ENCODE measurements at places on chromosomes 7 and 10.

DNA sequence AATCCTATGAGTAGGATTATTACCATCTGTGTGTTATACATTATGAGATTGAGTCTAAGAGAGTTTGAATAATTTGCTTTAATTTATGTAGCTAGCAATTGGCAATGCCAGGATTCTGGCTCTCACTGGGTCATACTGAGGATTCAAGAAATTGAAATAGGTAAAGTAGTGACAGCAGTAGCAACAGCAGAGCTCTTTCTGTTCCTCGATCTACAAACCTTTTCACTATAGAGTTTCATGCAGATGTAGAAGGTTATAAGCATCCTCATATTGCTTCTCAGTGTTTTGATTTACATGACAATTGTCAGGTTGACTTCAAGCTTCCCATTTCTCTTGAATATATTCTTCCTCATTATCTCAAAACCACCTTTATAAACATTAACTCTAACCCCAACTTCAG, 294.1 kb upstream of the CSTF2T start:
- DNase-seq, result no peak

DNA sequence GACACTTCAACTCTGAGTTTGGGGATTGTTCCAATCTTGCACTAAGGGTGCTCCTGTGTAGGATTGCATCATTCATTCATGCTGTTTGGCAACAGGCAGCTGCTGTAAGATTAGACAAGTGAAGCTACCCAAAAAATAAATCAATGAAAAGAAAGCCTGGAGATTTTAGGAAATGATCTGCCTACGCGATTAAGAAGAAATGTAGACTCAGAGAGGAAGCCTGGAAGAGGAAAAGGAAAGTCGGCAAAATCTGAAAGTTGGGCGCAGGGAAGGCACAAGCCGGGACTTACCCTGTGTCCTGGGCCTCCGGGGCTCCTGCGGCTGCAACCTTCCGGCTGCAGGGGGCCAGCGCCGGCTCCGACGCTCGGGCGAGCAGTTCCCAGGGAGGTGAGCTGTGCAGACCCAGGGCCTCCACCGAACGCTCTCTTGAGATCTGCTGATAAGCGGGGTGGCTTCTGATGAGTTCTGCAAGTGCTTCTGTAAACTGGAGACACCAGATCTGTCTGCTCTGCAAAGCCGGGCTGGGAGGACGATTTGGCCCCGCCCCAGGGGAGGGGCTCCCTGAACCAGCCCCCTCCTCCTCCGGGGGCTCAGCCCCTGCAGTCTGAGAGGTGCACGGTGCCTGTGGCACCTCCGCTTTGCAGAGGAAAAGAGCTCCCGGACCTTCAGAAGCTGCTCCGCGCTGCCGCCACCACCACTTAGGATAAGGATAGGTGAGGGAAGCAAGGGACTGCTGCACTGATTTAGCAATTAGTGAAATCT, 17.4 kb downstream of the PSPH start:
- peak; percentile 62 for DNase-seq

DNA sequence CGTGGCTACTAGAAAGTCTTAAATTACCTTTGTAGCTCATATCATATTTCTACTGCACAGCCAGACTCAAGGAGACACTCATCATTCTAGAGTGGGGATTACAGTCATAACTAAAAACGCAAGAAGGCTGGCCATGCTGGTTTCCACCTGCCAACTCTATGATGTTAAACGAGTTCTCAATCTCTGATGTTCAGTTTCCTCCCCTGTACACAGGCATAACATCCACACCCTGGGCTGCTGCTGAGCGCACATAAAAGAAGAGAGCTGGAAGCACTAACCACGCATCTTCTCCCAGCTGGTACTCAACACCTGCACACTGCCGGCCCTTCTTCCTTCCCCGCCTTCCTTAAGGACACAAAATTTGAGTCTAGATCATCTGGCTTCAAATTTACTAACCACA, 60.5 kb downstream of the SORBS1 start:
- no peak for DNase-seq

GRCh38 chr7:148422030-148422429, 168.5 kb upstream of the C7orf33 start:
- no peak for DNase-seq

DNA sequence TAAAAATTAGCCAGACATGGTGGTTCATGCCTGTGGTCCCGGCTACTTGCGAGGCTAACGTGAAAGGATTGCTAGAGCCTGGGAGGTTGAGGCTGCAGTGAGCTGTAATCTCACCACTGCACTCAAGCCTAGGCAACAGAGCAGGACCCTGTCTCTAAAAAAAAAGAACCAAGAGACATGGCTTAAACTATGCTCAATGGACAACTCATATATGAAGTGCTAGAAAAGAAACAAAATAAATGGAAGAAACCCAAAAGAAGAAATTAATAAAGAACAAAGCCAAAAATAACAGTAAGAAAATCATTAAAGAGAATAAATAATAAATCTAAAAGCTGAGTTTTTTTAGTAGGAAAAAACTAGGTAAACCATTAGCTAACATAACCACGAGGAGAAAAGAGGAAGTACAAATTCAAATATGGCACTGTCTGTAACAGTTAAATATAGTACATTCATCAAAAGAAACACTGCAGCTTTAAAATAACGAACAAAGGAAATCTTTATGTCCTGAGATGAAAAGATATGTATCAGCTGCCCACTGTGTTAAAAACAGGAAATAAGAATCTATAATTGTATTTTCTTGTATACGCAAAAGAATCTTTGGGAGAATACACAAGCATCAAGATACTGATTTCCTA, 48.7 kb downstream of the UPF2 start:
- no peak for DNase-seq

DNA sequence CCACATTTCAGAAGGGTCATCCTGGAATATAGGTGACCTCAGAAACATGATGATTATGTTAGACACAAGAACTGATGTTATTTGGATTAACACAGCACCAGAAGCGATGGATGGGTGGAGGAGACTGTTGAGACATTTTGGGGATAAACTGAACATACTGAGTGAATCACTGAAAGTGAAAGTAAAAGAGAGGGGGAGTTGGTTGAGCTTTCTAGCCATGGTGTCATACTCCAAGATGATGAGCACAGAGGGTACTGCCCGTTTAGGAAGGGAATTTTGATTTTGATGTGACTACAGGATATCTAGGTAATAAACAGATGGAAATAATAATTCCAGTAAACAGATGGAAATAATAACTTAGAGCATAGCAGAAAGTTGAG, 248.0 kb upstream of the NPY start:
- no peak for DNase-seq

DNA sequence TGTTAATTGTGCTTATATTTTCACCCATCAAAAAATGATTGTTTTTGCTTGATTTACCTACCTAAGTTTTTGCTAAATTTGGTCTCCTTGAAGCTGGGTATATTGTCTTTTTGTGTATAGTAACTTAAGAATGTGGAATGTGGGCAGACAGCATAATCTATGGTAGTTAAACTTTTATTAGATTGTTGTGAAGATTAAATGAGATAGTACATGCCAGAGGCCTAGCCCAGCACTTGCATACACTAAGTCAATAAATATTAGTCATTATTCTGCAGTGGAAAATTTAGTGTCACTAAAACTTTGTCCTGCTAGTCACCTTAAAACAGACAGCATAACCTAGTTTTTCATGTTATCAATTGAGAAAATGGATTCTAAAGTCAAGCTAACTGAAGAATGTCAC, 19.3 kb upstream of the RPA3 start:
- no peak for DNase-seq

- no peak for DNase-seq
These were observed 562.7 kb downstream of the GALNT17 start for GRCh38 chr7:71694665-71695064.

- DNase-seq, result no peak
These were observed 66.9 kb upstream of the SLC25A13 start for GRCh38 chr7:96388620-96389383.

DNA sequence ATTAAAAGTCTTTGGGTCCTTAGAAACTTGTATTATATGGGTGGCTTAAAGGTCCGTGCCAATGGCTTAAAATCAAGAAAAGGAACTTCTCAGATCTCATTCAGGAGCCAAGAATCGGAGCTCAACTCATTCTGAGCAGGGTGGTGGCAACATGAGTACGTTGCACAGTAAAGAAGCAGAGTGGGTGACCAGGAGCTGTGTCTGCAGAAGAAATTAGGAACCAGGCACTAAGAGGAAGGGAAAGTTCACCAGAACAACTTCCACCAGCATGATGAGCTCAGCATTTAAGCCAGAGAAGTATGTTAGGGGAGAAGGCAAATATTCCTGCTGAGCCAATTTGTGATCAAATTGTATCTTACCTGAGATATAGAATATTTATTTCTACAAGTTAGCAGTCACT, 236.0 kb upstream of the NRP1 start:
- no peak for DNase-seq

GRCh38 chr7:158322616-158323530, 264.8 kb downstream of the PTPRN2 start:
- no peak for DNase-seq

GRCh38 chr7:130242198-130243014, 24.3 kb upstream of the CPA2 start:
- DNase-seq, result peak; percentile 11

DNA sequence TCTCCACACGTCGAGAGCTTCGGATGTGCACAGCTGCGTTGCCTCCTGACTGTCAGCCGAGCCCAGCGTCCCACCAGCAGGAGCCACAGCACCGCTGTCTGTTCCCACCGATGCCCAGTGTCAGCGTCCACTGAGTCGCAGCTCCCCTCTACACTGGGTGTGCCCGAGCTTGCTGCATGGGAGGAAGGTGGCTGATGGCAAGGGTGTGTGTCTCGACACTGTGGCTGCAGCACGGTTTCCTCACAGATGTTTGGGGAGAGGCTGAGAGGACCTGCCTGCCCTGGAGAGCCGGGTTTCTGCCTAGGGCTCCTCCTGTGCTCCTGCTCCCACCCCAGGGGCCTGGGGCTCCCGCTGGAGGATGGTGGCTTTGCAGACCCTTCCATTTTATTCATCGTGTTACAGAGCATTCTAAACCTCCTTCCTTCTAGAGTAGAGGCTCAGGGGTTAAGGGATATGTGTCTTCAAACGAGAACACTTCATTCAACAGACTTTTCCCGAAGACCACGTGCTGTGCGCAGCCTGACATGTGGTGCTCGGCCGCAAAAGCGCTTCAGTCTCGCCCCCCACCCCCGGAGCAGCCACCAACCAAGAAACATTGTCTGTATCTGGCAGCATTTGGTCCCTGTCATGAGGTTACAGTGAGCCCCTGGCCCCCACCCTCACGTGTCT, 384.8 kb downstream of the DNAJB6 start:
- no peak for DNase-seq

GRCh38 chr10:97911217-97911616, 61.6 kb downstream of the GOLGA7B start:
- DNase-seq, result no peak

- DNase-seq, result no peak
These were observed 22.1 kb upstream of the GLCCI1 start for GRCh38 chr7:7946486-7946885.

DNA sequence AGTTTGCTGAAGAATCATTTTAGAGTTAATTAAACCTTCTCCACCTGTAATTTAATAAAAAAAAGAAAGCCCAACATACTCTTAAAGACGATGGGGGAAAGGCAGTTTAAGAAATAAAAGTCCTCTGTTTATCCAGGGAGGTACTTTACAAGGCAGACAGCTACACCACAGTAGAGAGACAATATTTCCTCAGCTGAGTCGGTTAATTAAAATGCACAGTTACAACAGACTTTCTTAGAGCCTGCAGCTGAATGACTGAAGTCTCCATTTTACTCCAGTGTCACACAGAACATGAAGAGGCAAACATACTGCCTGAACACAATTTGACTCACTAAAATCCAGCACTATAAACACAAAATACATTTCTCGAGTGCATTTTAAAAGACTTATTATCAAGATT, 15.1 kb downstream of the LRRTM3 start:
- no peak for DNase-seq

GRCh38 chr10:2917926-2918325, 149.4 kb upstream of the PFKP start:
- DNase-seq, result no peak

DNA sequence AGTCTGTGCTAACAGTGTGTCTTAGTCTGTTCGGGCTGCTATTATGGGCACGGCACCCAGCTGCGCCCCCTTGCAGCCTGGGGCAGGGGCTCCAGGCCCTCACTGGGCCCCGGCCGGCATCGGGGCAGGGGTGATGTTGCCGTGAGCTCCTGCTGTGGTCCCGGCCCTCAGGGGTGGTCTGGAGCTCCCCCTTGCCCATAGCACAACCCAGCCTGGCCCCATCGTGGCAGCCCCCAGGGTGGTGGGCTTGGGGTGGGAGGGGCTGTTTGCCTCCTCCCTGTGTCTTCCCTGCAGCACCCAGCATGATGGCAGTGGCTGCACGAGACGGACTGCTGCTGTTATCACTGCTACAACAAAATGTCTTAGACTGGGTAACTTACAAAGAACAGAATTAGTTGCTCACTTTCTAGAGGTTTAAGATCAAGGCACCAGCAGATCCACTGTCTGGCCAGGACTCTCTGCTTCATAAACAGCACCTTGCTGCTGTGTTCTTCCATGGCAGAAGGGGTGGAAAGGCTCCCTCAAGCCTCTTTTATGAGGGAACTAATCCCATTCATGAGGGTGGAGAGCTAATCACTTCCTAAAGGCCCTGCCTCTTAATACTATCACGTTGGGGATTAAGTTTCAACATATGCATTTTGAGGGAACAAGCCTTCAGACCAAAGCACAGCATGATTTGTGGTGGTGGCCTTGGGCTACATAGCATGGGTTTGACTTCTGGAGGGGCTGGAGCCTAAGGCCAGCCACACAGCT, 149.5 kb downstream of the SEC23IP start:
- no peak for DNase-seq

DNA sequence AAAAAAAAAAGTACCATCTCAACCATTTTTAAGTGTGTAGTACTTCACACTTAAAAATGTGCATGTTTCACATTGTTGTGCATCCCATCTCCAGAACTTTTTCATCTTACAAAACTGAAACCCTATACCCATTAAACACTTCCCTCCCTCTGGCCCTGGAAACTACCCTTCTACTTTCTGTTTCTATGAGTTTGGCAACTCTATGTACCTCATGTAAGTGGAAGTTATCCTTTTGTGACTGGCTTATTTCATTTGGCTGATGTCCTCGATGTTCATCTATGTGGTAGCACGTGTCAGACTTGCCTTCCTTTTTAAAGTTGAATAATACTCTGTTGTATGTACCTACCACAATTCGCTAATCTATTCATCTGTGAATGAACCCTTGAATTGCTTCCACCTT, 12.2 kb downstream of the KCNMA1 start:
- DNase-seq, result no peak

- DNase-seq, result no peak
These were observed 478.6 kb upstream of the KLF6 start for GRCh38 chr10:4263601-4263921.

All from stimulated activated CD4-positive, alpha-beta T cell treated with anti-CD3 and anti-CD28 coated beads, Interleukin-15, amount 100 ng/mL, for 1 hour (primary cell).